ENCODE measurements at places on chromosomes 13 and 19. TPM values are rescaled to one million over a fixed set of nuclear protein-coding genes. Genes with fewer than 3 reads are reported as not detected.

GRCh38 chr13:24680258-24680920 lies at the start of gene ATP12A:
Gene ATP12A, plus strand, starts transcription at chr13:24680408. Its CDS starts 336 bp downstream, at chr13:24680744.
- H3K4me3 ChIP-seq = no peak within 1 kb of the TSS
- H3K27ac ChIP-seq = no peak within 1 kb of the TSS
- no peaks in the 10 kb centered on the region for H3K36me3 ChIP-seq
- H3K27me3 ChIP-seq = peaks cover 42% of the 10 kb centered on the region
- DNase-seq = peak; percentile 36

The CLIP3 gene
- polyA plus RNA-seq = 1.9 TPM

DNA sequence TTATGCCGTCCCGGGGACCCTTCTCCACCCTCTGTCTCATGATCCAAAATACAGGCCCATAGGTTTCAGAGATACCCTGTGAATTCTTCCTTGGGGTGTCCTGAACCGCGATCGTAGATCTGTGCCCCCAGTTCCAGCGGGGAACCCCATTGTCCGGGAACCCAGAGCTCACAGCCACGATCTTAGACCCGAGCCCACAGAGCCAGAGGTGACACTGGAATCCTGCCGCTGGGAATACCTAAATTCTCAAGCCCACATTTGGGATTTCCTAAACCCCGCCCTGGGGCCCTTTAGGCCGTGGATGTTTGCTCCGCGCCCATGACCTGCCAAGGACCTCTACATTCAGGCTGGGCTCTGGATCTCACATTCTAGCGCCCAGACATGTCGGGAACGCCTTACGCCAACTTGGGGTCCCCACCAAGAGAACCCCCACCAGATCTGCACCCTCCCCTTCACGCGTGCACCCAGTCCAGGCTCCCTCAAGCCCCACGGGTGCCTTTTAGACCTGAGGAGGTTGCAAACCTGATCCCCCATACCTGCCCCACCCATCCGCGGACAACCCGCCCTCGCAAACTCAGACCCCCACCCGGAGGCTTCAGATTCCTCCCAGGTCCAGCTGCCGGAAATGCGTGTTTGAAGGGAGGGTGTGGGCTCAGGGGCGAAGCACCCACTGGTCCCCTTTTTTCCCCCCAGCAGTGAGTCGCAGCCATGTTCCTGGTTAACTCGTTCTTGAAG lies 605 bp downstream of the CAPNS1 start:
- H3K36me3 ChIP-seq = peaks cover 14% of the 10 kb centered on the region
- no peaks in the 10 kb centered on the region for H3K27me3 ChIP-seq
- peaks cover 15% of the 10 kb centered on the region for H3K4me1 ChIP-seq
- peak; percentile 46 for DNase-seq

GRCh38 chr19:2774953-2775555 lies 8.0 kb downstream of the SGTA start:
- H3K27ac ChIP-seq = peak overlapping the region; percentile 91
- no peaks in the 10 kb centered on the region for H3K36me3 ChIP-seq
- DNase-seq = no peak
- H3K4me3 ChIP-seq = no peak overlapping the region

The MAST3 gene
- polyA plus RNA-seq = 34.6 TPM

GRCh38 chr13:23995283-23996073 lies 98.2 kb upstream of the C1QTNF9B start:
- no peak overlapping the region for H3K27ac ChIP-seq
- peaks cover 3% of the 10 kb centered on the region for H3K4me1 ChIP-seq
- no peaks in the 10 kb centered on the region for H3K36me3 ChIP-seq

The TEX29 gene
- polyA plus RNA-seq = 3.0 TPM

The GPX4 gene
- 1,178 TPM for polyA plus RNA-seq

GRCh38 chr19:9132422-9132821 lies 5.7 kb upstream of the OR7G3 start:
- H3K27me3 ChIP-seq = no peaks in the 10 kb centered on the region
- H3K36me3 ChIP-seq = no peaks in the 10 kb centered on the region
- H3K27ac ChIP-seq = no peak overlapping the region
- no peak for DNase-seq
- no peak overlapping the region for H3K4me3 ChIP-seq

DNA sequence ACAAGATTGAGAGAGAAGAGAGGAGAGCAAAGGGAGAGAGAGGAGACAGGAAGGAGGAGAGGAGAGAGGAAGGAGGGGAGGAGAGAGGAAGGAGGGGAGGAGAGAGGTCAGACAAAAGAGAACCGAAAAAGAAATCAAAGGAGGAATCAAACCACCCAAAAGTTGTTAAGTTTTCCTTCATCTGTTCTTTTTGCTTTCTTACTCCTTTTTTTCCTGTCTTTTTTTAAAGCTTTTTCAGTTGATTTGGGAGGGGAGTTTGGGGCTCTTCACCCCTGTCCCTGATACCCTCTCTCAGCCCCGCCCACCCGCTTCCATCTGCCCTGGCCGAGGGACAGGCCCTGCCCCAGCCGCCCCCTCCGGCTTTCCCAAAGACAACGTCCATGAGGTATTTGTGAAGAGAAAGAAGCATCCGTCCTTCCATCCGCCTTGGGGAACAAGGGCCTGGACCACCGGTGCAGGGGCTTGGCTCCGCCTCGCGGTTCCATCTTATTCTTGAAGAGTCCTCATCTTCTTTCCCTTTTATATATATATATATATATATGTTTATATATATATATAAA lies 13.3 kb downstream of the ZNF574 start:
- no peaks in the 10 kb centered on the region for H3K4me1 ChIP-seq
- H3K27me3 ChIP-seq = no peaks in the 10 kb centered on the region
- no peak overlapping the region for H3K4me3 ChIP-seq
- no peak for DNase-seq
- no peaks in the 10 kb centered on the region for H3K36me3 ChIP-seq

The ZFP36 gene
- 222 TPM for polyA plus RNA-seq

DNA sequence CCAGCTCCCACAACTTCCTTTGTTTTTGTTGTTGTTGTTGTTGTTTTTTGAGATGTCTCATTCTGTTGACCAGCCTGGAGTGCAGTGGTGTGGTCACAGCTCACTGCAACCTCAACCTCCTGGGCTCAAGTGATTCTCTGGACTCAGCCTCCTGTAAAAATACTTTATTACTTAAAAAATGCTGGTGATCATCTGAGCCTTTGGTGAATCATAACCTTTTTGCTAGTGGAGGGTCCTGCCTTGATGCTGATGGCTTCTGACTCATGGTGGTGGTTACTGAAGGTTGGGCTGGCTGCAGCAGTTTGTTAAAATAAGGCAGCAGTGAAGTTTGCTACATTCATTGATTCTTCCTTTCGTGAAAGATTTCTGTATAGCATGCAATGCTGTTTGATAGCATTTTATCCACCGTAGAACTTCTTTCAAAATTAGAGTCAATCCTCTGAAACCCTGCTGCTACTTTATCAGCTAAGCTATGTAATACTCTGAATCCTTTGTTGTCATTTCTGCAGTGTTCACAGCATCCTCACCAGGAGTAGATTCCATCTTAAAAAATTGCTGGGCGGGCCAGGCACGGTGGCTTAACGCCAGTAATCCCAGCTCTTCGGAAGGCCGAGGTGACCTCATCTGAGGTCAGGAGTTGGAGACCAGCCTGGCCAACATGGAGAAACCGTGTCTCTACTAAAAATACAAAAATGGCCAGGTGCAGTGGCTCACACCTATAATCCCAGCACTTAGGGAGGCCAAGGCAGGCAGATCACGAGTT lies 18.0 kb downstream of the ARHGAP35 start:
- no peaks in the 10 kb centered on the region for H3K27me3 ChIP-seq
- DNase-seq = no peak
- H3K4me3 ChIP-seq = peak overlapping the region; percentile 14
- H3K36me3 ChIP-seq = no peaks in the 10 kb centered on the region
- H3K27ac ChIP-seq = no peak overlapping the region
- H3K4me1 ChIP-seq = peaks cover 2% of the 10 kb centered on the region

The FBL gene
- polyA plus RNA-seq = 177 TPM

- H3K36me3 ChIP-seq = no peaks in the 10 kb centered on the region
- H3K4me1 ChIP-seq = no peaks in the 10 kb centered on the region
- H3K4me3 ChIP-seq = no peak overlapping the region
Observed at GRCh38 chr19:1349211-1349610, 34.5 kb upstream of the NDUFS7 start.

- H3K4me1 ChIP-seq = no peaks in the 10 kb centered on the region
- no peaks in the 10 kb centered on the region for H3K36me3 ChIP-seq
- DNase-seq = no peak
- H3K4me3 ChIP-seq = no peak overlapping the region
- peaks cover 2% of the 10 kb centered on the region for H3K27me3 ChIP-seq
Observed at GRCh38 chr13:109809216-109809932, 23.0 kb upstream of the IRS2 start.

DNA sequence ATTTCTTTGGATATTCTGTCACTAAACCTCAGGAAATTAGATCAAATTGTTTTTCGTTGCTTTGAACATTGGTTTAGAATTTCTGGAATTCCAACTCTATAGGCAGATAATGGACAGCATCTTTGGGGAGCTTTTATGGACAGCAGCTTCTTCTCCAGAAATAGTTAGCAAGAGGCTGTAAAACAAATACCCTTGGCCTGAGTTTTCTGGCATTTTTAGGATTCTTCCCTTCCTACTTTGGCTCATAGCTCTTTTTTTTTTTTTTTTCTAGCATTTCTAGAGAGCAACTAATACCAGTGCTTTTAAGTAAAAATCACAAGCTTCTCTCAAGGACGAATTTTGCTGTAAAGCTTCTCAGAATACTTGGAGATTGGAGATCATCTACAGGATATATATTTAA lies 169.8 kb upstream of the SPRY2 start:
- H3K36me3 ChIP-seq = no peaks in the 10 kb centered on the region
- H3K27me3 ChIP-seq = no peaks in the 10 kb centered on the region
- H3K27ac ChIP-seq = no peak overlapping the region
- no peaks in the 10 kb centered on the region for H3K4me1 ChIP-seq

The TSSK6 gene
- 1.9 TPM for polyA plus RNA-seq

The TNNI3 gene
- 1.3 TPM for polyA plus RNA-seq

DNA sequence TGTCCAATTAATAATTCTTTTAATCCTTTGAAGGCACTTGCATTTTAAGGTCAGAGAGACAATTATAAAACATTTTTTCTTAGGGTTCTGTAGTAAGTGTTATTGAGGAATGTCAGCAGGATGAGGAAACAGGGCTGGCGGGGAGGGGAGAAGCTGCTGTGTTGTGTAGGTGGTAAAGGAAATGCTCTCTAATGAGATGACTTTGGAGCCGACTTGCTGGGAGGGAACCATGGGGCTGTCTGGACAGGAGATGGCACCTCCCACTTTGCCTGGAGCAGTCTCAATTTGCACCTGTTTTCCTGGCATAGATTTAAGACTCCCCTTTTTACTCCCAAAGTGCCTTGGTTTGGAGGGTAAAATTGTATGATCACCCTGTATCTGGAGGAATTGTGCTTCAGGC lies 230.4 kb downstream of the ATP8A2 start:
- no peaks in the 10 kb centered on the region for H3K4me1 ChIP-seq
- no peak overlapping the region for H3K27ac ChIP-seq
- no peaks in the 10 kb centered on the region for H3K27me3 ChIP-seq
- no peak overlapping the region for H3K4me3 ChIP-seq
- no peaks in the 10 kb centered on the region for H3K36me3 ChIP-seq
- DNase-seq = no peak

DNA sequence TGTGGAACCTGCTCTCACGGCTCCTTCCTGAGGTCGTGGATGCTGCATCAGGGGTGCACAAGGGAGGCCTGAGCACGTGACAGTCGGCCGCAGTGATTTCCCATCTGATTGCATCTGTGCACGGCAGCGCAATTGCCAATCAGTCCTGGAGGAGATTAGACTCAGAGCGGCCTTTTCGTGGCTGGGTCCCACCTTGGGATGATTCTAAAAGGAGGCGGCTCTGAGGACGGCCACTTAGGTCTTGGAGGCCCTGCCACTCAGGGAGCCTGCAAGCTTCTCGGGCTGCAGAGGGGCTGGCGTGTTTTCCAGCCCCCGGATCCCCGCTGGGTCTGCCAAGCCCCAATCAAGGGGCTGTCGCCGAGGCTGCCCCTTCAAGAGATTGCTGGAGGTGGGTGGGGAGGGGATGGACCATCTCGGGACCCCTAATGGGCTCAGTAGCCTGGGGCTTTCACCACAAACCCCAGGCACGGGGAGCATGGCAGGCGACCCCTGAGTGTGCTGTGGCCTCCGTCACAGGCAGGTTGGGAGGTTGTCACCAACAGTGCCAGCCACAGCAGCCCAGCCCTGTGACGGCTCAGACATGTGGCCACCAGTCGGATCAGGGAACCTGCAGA lies 51.6 kb downstream of the SOX1 start:
- DNase-seq = no peak
- H3K36me3 ChIP-seq = no peaks in the 10 kb centered on the region
- H3K27ac ChIP-seq = no peak overlapping the region
- H3K4me3 ChIP-seq = no peak overlapping the region
- no peaks in the 10 kb centered on the region for H3K4me1 ChIP-seq

DNA sequence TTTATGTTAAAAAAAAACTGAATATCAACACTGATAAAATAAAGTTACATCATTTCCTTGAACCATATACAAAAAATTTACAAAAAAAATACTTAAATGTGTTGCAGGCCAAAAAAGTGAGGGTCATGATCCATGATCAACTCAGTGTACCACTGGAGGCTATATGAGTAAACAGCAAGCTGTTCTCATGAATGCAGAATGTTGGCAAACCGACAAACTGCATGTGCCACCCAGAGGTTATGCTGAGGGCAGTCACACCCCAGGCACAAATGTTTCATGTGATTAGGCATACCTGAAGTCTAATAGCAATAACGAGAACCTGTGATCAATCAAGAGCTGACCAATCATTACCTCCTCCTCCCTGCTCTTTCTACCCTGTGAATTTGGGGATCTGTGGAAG lies 91.9 kb downstream of the ZNF431 start:
- no peaks in the 10 kb centered on the region for H3K27me3 ChIP-seq
- no peak overlapping the region for H3K27ac ChIP-seq
- no peak for DNase-seq
- H3K36me3 ChIP-seq = no peaks in the 10 kb centered on the region
- no peak overlapping the region for H3K4me3 ChIP-seq

The POSTN gene
- polyA plus RNA-seq = 50.9 TPM

The BRCA2 gene
- under 0.01 TPM for polyA plus RNA-seq

GRCh38 chr19:39356647-39357046 lies 14.4 kb downstream of the SAMD4B start:
- no peak overlapping the region for H3K4me3 ChIP-seq
- H3K36me3 ChIP-seq = peaks cover 17% of the 10 kb centered on the region
- no peak overlapping the region for H3K27ac ChIP-seq
- DNase-seq = no peak
- no peaks in the 10 kb centered on the region for H3K4me1 ChIP-seq

GRCh38 chr19:31821346-31821745 lies 472.1 kb upstream of the TSHZ3 start:
- no peaks in the 10 kb centered on the region for H3K36me3 ChIP-seq
- no peaks in the 10 kb centered on the region for H3K27me3 ChIP-seq
- no peak overlapping the region for H3K4me3 ChIP-seq
- no peaks in the 10 kb centered on the region for H3K4me1 ChIP-seq
- no peak for DNase-seq

DNA sequence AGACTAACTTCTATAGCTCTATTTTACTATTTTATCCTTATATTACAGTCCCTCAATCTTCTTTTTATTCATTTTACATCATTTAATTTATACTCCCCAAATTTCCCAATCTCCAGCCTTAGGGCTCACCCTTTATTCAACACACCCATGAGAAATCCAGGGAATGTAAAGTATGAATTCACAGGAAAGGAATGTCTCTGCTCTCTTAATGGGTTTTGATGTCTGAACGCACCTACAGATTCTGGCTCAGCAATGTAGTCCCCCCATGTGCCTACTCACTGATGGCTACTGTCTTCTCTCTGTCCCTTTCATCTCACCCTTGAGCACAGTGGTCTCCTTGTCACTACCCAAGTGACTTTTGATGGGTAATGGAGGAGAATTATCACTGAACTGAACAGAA lies 32.8 kb downstream of the TNFSF13B start:
- H3K27ac ChIP-seq = no peak overlapping the region
- DNase-seq = no peak
- H3K4me3 ChIP-seq = no peak overlapping the region
- no peaks in the 10 kb centered on the region for H3K36me3 ChIP-seq
- no peaks in the 10 kb centered on the region for H3K4me1 ChIP-seq

The HCST gene
- polyA plus RNA-seq = 13.8 TPM
